ENCODE measurements at places on chromosomes 16 and 17.

- no peak for DNase-seq
Observed at GRCh38 chr17:79152110-79152509, 77.5 kb downstream of the ENGASE start.

- DNase-seq, result no peak
Observed at GRCh38 chr17:45907750-45908395, 13.5 kb downstream of the MAPT start.

- DNase-seq, result no peak
Observed at GRCh38 chr16:85202051-85202601, 89.9 kb upstream of the CIBAR2 start.

GRCh38 chr17:61318684-61319098 lies 81.0 kb upstream of the TBX2 start:
- DNase-seq, result no peak

DNA sequence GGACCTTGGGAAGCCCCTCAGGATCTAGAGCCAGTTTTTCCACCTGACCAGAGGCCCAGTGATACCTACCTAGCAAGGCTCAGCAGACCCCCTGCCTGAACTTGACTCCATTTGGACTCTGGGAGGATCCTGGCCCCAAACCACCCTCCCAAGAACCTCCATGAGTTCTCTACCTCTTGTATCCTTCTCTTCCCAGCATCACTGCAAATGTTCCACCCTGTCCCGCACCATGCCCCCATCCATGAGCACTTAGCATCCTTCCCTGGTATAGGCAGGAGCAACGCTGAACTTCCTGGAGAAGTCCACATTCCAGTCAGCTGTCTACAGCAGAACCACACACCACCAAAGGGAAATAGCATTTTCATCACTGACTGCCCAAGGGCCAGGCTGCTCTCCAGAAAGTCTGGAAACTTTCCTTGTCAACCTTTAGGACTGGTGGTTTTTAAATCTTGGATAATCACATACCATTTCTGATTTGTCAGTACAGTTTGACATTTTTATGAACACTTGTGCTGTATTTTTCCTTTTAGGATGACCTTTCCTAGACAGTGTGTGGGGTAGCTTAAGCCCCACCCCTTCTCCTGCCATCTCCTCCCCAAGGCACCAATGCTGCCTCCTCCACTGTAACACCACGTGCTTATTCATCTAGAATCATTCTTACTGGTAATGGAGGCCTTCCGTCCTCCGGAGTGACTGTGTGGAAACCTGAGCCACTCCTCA lies 13.9 kb downstream of the EIF4A3 start:
- DNase-seq, result no peak

DNA sequence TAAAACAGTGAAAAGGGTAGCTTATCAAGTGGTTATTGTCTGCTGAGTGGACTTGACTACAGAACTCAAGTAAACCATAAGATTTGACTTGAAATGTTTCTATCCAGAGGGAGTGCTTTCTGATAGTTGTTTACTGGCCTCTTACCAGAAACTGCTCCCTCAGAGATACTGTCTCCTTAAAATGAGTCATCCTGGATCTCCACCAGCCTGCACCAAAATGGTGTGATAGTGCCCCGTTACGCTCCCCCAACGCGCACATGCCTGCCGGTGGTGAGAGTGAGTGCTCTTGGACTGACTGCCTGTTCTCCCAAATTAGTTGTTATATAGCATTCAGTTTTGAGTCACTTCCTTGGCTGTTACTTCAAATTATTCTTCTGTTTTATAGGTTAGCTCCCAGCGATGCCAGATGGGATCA lies 22.9 kb downstream of the PRCD start:
- DNase-seq, result no peak

- no peak for DNase-seq
Observed at GRCh38 chr16:51755039-51755501, 604.0 kb upstream of the SALL1 start.

- no peak for DNase-seq
Observed at GRCh38 chr17:68737761-68738443, 136.7 kb upstream of the FAM20A start.

- no peak for DNase-seq
Observed at GRCh38 chr17:70107441-70107840, 32.4 kb downstream of the KCNJ16 start.

DNA sequence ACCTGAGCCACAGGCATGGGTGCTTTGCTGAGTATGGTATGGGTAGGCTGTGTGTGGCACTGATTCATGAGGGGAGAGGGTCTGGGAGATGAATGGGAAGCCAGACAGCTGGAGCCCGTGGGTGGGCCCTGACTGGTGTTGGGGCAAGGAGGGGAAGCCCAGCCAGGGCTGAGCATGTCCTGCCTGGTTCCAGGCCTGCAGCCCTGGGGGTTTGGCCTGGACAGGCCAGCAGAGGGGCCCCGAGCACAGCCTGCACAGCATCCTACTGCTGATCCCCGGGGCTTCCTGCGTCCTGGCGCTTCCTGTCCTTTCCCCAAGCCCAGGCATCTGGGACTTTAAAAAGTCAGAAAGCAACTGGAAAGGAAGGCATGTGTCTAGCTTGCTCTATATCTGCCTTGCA lies 4.6 kb upstream of the MVD start:
- no peak for DNase-seq

- no peak for DNase-seq
Observed at GRCh38 chr17:49522357-49522890, 27.3 kb downstream of the NGFR start.

- DNase-seq, result no peak
Observed at GRCh38 chr16:1992704-1993317, 3.0 kb downstream of the SYNGR3 start.

- peak; percentile 47 for DNase-seq
Observed at GRCh38 chr16:20774703-20775362, 11.0 kb downstream of the ACSM3 start.

- DNase-seq, result no peak
Observed at GRCh38 chr17:35548978-35549377, 11.5 kb upstream of the SLFN12L start.

DNA sequence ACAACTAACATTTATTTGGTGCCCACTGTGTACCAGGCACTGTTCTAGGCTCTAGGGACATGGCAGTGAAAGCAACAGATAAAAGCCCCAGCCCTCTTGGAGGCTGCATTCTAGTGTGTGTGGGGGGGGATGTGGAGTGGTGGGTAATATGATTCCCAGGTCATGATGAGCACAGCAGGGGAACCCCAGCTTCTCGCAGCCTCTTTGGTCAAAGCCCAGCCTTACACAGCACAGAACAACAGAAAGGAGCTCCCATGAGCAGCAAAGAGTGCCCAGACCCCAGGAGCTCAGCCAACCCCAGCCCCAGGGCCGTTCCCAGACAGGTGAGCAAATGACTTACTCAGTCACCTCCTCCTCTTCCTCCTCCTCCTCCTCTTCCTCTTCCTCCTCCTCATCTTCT lies 21.9 kb downstream of the CNGB1 start:
- DNase-seq, result no peak

- DNase-seq, result no peak
Observed at GRCh38 chr16:88672776-88673175, 9.9 kb upstream of the MVD start.

DNA sequence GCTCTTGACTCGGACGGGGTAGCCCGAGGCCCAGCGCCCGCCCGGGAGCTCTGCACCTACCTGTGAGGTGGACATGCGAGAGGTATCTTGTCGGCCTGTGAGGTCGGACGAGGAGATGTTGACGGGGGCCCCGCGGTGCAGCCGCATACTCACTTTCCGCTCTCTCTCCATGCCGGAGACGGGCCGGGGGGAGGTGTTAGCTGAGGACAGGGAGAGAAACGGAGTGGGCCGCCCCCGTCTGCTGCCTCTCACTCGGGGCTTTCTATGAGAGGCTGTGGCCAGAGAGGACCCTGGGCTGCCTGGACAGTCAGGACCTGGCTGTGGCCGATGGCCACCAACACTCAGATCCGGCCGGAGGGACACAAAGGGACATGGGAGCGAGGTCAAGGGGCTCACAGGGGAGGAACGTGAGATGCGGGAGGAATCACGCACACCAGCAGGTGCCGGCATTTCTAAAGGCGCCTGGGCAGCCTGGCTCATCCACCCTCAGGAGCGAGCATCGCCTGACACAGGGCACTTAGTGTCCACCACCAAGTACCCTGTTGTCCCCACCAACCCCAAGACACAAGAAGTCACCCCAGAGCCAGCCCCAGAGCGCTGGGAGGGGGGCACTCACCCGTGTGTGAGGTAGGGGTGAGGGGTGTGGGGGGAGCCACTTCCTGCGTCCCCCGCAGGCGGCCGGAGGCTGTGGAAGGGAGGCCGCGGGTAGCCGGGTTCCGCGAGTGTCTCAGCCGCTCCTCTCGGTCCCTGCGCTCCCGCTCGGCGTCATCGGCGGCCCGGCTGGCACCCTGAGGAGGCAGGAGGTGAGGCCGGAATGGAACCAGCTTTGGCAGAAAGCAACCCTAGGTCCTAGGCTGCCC lies 20.2 kb downstream of the SLC16A3 start:
- DNase-seq, result no peak

DNA sequence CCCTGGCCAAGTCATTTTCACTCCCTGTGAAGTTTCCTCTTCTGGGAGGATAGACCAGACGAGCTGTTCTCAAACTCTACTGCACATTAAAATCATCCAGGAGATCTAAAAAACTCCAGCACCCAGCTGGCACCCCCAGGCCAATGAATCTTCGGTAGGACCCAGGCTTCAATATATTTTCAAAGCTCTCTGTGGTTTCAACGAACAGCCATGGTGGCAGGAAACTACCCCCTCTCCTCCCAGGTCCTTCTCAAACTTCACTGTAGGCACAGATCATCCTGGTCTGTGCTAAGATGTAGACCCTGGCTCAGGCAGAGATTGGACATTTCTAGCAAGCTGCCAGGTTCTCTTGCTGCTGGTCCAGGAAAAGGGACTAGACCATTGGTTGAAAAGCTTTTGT lies 38.7 kb upstream of the GRIN2A start:
- no peak for DNase-seq

GRCh38 chr17:56838687-56839086 lies 4.7 kb downstream of the DGKE start:
- no peak for DNase-seq

Data from CD4-positive, alpha-beta T cell treated with Interleukin-6 at 100 ng/mL for 8 hours (primary cell).